ENCODE measurements at places on chromosomes 1 and 21.

DNA sequence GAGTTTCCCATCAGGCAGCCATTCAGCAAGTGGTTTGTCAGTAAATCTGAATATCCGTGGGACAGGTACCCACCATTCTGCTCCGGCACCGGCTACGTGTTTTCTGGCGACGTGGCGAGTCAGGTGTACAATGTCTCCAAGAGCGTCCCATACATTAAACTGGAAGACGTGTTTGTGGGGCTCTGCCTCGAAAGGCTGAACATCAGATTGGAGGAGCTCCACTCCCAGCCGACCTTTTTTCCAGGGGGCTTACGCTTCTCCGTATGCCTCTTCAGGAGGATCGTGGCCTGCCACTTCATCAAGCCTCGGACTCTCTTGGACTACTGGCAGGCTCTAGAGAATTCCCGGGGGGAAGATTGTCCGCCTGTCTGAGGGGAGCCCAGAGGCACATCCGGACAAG is 48.4 kb downstream of the B3GALT5 start:
- DNase-seq: no peak

GRCh38 chr1:184770181-184770979 is 15.7 kb upstream of the EDEM3 start:
- DNase-seq: no peak

- no peak for DNase-seq
Measured at GRCh38 chr1:63063367-63063766, 259.0 kb upstream of the FOXD3 start.

- no peak for DNase-seq
Measured at GRCh38 chr1:18109756-18110597, 2.4 kb downstream of the IGSF21 start.

- no peak for DNase-seq
Measured at GRCh38 chr1:25813734-25814471, 5.9 kb upstream of the MTFR1L start.

- no peak for DNase-seq
Measured at GRCh38 chr1:31154000-31154631, 85.6 kb downstream of the NKAIN1 start.

GRCh38 chr1:160144921-160145320 is 6.5 kb upstream of the ATP1A4 start:
- DNase-seq: no peak

- DNase-seq: peak; percentile 81
Measured at GRCh38 chr21:38476385-38476784, 21.9 kb downstream of the ERG start.

- DNase-seq: no peak
Measured at GRCh38 chr1:160723332-160723731, 11.7 kb upstream of the CD48 start.

DNA sequence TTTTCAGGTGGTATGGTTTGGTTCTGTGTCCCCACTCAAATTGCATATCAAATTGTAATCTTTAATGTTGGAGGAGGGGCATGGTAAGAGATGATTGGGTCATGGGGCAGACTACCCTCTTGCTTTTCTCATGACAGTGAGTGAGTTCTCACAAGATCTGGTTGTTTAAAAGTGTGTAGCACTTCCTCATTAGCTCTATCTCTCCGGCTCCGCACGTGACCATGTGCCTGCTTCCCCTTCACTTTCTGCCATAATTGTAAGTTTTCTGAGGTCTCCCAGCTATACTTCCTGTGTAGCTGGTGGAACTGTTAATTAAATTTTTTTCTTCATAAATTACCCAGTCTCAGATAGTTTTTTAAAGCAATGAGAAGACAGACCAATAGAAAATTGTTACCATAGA is 843.2 kb downstream of the AMY1C start:
- DNase-seq: no peak

- DNase-seq: no peak
Measured at GRCh38 chr1:94535095-94535494, 6.5 kb downstream of the F3 start.

- no peak for DNase-seq
Measured at GRCh38 chr1:94708811-94709210, 111.3 kb upstream of the SLC44A3 start.

GRCh38 chr1:226632922-226633351 is 84.4 kb downstream of the STUM start:
- no peak for DNase-seq

GRCh38 chr1:179770887-179771502 is 27.9 kb downstream of the FAM163A start:
- DNase-seq: no peak

GRCh38 chr1:39427912-39428311 is 63.5 kb upstream of the BMP8A start:
- DNase-seq: no peak

DNA sequence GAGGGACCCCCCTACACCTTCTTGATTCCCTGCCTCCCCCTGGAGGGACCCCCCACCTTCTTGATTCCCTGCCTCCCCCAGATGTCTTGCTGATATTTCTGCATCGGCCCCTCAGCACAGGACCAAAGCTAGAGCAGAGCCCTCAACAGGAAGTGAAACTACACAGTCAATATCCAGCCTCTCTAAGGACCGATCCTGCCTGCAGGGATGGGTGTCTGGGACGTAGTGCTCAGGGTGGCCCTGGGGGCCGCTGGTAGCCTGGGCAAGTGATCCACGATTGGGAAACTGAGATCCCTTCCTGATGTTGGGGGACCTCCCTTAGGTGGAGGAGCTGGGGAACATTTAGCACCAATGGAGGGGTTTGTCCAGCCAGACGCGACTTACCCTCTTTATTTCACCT is 3.9 kb upstream of the LEFTY2 start:
- no peak for DNase-seq

DNA sequence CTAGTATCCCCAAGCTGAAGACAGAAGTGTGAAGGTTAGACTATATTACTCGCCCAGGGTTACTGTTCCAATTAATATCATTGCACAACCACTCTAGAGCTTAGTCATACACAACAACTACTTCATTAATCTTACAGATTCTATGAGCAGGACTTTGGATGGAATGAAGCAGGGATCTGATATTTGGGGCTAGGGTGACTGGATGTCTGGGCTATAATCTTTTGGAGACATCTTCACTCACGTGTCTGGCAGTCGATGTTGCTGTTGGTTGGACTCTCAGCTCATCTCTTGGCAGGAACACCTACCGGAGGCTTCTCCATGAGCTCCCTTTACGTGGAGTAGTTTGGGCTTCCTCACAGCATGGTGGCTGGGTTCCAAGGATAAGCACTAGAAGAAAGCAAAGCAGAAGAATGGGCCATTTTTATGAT is 519.2 kb upstream of the B3GALT2 start:
- DNase-seq: no peak

DNA sequence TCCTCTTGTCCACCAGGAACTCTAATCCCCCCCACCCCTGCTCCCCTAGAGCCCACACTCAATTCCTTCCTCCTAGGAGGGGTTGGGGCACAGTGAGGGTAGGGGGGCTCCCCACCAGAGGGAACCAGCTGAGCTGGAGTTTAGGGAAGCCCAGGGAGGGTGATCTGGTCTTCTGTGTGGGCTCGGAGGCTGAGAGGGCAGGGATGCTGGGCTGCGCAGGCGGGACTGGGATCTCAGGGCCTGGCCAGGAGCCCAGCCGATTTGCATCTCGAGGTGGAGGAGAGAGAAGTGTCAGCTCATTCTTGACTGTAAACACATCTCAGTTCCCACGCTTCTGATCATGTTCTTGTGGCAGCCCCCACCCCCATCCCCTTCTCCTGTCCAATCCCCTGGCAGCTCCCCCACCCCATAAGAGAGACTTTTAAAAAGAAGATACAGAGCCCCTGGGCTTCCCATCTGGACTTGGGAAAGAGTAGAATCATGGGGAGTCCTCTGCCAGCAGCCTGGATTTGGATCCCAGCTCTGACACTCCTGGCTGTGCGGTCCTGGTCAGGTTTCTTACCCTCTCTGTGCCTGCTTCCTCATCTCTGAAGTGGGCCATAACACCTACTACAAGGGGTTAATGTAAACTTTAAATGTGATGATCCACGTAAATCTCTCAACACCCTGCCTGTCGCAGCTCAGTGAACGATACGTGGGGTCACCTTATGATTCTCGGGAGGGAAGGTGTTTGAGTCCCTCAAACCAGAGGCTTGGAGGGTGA is 6.6 kb downstream of the PEAR1 start:
- no peak for DNase-seq

Data from KG1 (cell line).